ENCODE measurements at places on chromosomes 4 and X.

- DNase-seq: peak; percentile 41
These were observed 22.4 kb upstream of the ARMCX4 start for GRCh38 chrX:101462892-101463291.

- no peak for DNase-seq
These were observed 31.3 kb upstream of the GNRHR start for GRCh38 chr4:67785528-67785927.

DNA sequence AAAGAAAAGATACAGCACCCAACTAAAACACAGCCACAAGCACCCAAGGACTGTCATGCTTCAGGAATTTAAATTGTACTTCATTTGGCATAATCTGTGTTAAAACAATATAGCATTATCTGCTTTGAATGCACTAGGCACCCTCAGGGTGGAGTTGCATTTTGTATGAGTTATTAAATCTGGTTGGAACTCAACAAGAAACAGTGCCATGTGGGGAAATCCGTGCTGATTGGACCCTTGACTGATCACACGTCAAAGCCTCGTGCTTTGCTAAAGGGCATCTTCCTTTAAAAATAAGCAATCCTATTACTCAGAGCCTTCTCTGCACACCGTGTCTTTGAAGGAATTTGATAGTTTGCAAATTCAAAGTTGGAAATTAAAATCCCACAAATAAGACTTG is 35.4 kb downstream of the IGFBP7 start:
- DNase-seq: peak; percentile 97

DNA sequence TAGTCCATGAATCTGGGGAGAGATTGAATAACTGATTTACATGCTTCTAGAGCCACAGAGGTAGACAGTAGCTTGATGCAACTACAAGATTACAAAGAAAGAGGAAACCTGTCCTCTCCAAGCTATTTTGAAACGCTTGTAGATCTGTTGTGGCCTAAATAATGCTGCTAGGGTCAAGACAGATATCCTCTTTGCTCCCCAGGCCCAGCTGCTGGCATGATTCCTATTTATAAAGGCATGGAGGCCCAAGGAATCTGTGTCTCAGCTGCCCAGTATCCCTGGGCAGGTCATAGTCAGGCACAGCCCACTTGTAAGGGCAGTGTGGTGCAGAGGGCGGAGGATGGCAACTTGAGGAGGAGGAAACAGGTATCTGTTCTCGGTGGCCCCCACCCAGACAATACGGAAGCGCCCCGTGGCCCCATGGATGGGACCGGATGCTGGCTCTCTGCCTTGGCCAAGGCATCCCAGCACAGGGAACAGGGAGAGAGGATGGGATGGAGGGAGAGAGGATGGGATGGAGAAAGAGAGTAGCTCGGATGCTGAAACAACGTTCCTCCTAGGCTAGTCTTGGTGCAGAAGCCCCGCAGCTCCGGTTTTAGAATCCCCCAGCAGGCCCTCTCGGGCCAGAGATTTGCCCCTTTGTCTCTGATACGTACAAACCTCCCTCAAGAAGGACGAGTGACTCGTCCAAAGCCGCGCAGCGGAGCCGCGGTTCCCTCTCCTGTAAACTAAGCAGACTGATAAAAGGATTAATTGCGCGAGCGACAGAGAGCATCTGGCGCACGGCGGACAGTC is 767 bp upstream of the SMIM20 start:
- DNase-seq: no peak

- no peak for DNase-seq
These were observed 163.1 kb downstream of the PALLD start for GRCh38 chr4:168659741-168660465.

GRCh38 chr4:104501290-104501689 is 6.6 kb upstream of the CXXC4 start:
- no peak for DNase-seq

Measured in EH (cell line).